Inflammatory macrophage treated with lipopolysaccharide for 1 hour (primary cell): ENCODE measurements at places on chromosomes 3 and 15.
A peak's percentile ranks its signal among the peaks of the same experiment; 100 is the strongest.

- DNase-seq = peak; percentile 90
Measured at GRCh38 chr3:177333533-177334520, 136.5 kb upstream of the TBL1XR1 start.

GRCh38 chr3:120299403-120299802 is 14.4 kb upstream of the GPR156 start:
- DNase-seq = peak; percentile 37

DNA sequence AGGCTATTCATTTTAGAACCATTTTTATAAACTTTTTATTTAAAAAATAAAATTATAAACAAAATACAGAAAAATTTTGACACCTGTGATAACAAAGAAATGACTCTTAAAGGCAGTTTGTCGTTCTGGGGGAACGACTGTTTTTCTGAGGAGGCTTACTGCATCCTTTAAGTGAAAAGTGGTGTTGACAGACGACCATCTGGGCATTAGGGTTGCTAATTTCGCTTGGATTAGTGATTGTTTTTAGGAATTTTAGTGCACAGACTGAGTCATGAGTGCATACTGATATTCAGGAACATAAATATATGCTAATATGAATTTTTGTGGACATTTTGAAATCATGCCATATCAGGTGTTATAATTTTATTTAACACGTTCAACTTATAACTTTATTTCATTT is 28.5 kb downstream of the OSTN start:
- DNase-seq = no peak

DNA sequence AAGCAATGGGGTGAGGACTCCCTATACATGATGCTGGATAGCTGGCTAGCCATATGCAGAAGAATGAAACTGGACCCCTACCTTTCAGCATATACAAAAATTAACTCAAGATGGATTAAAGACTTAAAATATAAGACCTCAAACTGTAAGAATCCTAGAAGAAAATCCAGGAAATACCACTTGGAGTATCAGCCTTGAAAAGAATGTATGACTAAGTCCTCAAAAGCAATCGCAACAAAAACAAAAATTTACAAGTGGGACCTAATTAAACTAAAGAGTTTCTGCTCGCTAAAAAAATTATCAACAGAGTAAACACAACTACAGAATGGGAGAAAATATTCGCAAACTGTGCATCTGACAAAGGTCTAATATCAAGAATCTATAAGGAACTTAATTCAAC is 94.3 kb downstream of the XRN1 start:
- no peak for DNase-seq

GRCh38 chr3:35908366-35909232 is 269.3 kb downstream of the ARPP21 start:
- DNase-seq = peak; percentile 15

DNA sequence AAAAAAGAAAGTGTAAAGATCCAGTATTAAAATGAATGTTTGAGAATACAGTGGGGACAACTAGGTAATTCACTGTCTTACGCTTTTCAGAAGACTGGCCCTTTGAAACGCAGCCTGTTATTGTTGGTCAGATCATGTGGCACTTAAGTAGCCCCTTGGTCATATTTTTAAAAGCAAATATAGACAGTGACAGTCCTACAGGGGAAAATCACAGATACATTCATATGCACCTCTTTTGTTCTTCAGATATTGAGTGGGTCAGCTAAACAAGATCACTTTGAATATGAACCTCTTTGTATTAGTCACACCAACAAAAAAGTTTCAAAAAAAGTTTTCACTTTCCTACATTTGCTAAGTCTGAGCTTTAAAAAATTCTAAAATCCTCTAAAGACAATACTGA is 36.0 kb downstream of the TIGIT start:
- DNase-seq = no peak

GRCh38 chr15:63287109-63287508 is 9.7 kb downstream of the APH1B start:
- no peak for DNase-seq

- DNase-seq = no peak
Measured at GRCh38 chr3:95265129-95265528, 1202.3 kb downstream of the NSUN3 start.

DNA sequence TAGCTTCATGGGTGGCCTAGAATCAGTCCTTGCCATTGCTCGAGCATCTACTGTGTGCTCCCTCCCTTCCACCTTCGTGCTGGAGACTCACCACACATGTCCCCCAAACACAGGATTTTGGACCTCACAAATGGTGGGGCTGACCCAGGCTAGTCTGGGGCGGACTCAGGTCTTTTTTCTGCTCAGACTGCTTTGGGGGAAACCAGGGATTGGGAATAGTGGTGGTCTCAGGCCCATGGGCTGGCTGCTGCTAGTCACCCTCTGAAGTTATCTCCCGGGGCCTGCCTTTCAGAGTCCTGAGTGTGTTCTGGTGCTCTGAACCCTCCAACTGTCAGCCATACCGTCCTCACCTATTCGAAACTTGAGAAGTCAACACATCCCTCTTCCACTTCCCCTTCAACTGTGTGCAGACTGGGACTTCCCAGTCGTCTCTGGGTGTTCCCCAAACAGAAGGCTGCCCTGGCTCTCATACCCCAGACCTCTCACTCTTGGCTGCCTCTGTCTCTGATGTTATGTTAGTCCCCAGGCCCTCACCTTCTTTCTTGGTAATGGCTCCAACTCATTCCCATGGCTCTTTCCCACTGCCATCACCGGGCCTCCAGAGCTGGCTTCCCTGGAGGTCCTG is 46.0 kb downstream of the PPCDC start:
- DNase-seq = peak; percentile 78

- peak; percentile 85 for DNase-seq
Measured at GRCh38 chr15:75131269-75131643, 70.4 kb upstream of the C15orf39 start.

DNA sequence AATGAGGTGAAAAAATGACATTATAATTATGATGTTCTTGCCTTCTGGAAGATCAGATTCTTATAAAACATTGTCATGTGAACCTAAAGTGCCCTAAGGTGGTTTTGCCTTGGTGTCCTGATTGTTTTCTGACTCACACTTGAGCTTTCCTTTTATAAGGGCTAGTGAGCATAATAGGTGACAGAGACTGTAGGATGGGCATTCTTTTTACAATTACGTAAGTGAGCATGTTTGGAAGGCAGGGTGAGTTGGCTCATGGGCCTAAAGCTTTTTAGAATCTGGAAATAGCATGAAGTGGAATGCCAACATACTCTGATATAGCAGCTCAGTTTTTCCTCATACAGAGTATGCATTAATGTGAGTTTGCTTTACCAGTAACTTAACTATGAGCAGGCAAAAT is 41.2 kb downstream of the CRYBG3 start:
- DNase-seq = no peak

GRCh38 chr3:12280357-12280806 is 8.5 kb upstream of the PPARG start:
- no peak for DNase-seq

- no peak for DNase-seq
Measured at GRCh38 chr3:162538906-162539305, 1042.3 kb downstream of the OTOL1 start.

DNA sequence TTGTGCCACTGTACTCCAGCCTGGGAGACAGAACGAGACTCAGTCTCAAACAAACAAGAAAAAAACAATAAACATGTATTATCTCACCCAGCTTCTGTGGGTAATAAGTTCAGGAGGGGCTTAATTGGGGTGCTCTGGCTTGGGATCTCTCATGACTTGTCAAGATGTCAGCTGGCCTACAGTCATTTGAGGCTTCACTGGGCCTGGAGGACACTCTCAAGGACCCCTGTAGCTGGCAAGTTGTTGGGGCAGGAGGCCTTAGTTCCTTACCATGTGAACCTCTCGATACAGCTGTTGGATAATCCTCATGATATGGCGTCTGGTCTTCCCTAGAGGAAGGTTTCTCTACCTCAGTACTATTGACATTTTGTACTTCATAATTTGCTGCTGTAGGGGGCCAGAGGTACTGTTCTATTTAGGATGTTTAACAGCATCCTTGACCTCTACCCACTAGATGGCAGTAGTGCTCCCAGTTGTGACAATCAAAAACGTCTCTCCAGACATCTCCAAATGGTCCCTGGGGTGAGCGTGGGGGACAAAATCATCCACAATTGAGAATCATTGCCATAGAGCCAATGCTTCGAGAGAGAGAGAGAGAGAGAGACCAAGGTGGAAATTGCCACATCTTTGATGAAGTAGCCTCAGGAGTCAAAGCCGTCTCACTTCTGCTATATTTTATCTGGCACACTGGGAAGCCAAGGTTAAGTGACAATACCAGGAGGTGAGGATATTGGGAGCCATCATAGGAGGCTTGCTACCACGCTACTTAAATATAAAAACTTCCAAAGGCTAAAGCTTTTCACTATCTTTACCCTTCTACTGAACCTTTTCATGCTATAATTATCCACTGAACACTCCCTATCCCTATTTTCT is 23.9 kb upstream of the SLTM start:
- DNase-seq = peak; percentile 46

DNA sequence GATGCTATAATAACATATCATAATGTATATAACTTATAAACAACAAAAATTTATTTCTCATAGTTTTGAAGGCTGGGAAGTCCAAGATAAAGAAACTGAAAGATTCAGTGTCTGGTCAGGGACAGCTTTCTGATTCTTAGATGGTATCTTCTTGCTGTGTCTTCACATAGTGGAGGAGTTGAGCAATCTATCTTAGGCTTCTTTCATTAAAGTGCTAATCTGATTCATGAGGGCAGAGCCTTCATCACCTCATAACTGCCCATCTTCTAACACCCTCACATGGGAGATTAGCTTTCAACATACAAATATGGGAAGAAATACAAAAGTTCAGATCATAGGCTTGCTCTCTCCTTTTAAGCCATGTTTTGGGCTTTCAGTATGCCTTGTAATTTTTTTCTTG is 774.8 kb upstream of the EPHA6 start:
- DNase-seq = no peak

DNA sequence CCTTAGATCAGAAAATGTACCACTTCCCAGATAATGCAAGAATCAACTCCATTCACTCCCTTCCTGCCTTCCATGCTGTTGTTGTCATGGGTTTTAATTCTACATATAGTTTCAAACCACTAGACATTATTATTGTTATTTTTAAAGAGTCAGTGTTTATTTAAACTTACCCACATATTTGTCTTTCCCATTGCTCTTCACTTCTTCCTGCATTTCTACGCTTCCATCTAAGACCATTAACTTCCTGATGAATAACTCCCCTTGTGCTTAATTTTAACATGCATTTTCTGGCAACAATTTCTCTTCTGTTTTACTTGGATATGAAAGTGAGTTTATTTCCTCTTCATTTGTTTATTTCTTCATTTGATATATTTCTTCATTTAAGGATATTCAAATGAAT is 127.1 kb upstream of the FHIT start:
- DNase-seq = no peak

GRCh38 chr15:62147551-62147950 is 17.5 kb downstream of the C2CD4B start:
- no peak for DNase-seq

GRCh38 chr15:49154799-49155109 is 645 bp downstream of the COPS2 start:
- no peak for DNase-seq

DNA sequence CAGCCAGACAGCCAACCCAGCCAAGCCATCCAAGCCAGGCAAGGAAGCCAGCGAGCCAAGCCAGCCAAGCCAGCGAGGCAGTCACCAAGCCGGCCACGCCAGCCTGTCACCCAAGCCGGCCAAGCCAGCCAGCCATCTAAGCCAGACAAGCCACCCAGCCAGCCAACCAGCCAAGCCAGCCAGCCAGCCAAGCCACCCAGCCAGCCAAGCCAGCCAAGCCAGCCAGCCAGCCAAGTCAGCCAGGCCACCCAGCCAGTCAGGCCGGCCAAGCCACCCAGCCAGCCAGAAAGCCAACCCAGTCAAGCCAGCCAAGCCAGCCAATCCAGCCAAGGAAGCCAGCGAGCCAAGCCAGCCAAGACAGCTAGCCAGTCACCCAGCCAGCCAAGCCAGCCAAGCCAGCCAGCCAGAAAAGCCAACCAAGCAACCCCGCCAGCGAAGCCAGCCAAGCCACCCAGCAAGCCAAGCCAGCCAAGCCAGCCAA is 201.2 kb downstream of the GOLGA6L6 start:
- DNase-seq = no peak

DNA sequence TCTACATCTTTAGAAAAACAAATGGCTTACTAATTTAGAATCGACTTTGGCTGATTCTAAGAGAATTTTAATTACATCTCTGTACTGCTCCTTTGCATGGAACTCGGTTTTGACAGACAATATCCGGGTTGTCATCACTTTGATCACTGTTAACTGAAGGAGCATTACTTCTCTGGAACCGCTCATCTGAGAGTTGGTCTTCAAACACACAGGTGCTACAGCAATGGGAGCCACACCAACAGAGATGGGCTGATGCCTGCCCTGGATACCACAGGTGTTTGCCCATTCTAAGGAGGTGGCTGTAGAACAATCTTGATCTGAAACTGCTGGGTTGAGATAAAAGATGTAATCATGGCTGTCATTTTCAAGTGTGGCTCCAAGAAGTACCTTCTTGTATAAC is 21.6 kb downstream of the LINS1 start:
- no peak for DNase-seq

DNA sequence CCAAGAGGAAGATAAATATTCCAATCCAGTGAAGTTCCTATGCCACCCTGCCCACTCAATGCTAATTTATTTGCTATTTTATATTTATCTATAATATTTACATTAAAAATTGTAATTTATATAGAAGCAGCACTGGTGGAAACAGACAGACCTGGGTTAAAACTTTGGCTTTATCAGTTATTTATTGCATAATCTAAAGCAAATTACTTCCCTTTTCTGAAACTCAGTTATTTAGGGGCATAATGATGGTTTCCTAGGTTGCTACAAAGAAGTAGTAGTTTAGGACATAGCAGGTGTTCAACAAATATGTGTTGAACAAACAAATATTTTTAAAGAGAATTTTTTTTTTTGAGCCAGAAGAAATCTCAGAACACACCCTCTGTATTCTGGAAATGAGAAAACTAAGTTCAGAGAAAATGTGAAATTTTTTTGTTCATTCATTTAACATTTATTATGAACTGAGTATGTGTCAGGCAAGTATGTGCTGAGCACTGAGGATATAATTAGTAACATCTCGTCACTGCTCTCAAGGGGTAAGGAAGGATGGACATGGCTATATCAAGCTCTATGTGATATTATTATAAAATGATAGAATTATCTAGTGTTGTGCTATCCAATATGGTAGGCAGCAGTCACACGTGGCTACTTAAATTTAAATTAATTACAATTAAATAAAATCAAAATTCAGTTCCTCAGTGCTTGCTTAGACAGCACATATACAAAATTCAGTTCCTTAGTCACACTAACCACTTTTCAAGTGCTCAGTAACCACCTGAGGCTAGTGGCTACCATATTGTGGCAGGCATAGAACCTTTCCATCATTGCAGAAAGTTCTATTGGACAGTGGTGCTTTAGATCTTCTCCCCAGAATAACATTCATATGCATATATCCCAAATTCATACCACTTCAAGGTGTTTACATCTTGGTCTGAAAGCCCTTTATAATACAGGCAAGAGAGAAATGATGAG is 7.0 kb upstream of the UBE2Q2 start:
- DNase-seq = no peak

DNA sequence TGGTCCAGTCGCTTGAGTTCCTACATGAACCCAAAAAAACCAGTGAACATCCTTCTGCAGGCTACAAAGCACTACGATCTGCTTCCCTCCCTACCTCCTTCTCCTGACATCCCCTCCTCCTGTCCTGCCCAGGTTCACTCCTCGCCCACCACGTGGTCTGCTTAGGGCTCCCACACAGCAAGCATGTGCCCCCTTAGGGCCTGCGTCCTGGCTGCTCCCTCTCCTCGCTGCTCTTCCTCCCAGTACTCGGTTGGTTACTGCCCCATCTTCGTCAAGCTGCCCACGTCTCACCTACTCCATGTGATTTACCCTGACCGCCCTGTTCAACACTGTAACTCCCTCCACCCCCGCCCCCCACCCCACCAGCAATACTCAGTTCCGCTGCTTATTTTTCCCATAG is 20.8 kb upstream of the ATP13A3 start:
- DNase-seq = no peak
